Activated CD4-positive, alpha-beta T cell treated with anti-CD3 and anti-CD28 coated beads, Interleukin-2, amount 10 ng/mL, durations not matched to agents 24 days and 14 days (primary cell): ENCODE measurements at places on chromosomes 7 and 10. TPM values are rescaled to one million over a fixed set of nuclear protein-coding genes. Genes with fewer than 3 reads are reported as not detected.

PNLIPRP3 gene
- not detected in 2 replicates for total RNA-seq

BAIAP2L1 gene
- total RNA-seq = 1.3 and 1.4 TPM in 2 replicates

CLDN4 gene
- not detected in 2 replicates for total RNA-seq

PKD1L1 gene
- 0.05 and 0.12 TPM in 2 replicates for total RNA-seq

CLCN1 gene
- not detected in 2 replicates for total RNA-seq

- DNase-seq = no peak
Observed at GRCh38 chr7:117065571-117066150, 112.4 kb downstream of the ST7 start.

GRCh38 chr10:22335173-22335933 lies 9.9 kb upstream of the SPAG6 start:
- DNase-seq = peak; percentile 89

DNA sequence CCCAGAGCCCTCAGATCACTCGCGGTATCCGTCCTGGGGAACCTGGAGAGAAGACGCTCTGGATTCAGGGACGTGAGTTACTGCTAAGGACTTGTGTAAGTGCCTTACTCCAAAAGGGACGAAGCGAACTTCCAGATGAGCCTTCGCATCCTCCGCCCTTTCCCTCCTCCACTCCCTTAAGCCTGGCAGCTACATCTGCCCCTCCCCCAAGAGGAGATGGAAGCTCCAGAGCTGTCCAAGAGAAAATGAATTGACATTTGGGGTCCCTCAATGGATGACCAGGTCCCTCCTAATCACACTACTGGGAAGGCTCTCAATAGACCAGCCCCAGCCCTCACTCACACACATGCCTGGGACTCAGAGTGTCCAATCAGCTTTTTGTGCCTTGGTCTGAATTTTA lies 31.3 kb upstream of the GDF10 start:
- DNase-seq = no peak

DNA sequence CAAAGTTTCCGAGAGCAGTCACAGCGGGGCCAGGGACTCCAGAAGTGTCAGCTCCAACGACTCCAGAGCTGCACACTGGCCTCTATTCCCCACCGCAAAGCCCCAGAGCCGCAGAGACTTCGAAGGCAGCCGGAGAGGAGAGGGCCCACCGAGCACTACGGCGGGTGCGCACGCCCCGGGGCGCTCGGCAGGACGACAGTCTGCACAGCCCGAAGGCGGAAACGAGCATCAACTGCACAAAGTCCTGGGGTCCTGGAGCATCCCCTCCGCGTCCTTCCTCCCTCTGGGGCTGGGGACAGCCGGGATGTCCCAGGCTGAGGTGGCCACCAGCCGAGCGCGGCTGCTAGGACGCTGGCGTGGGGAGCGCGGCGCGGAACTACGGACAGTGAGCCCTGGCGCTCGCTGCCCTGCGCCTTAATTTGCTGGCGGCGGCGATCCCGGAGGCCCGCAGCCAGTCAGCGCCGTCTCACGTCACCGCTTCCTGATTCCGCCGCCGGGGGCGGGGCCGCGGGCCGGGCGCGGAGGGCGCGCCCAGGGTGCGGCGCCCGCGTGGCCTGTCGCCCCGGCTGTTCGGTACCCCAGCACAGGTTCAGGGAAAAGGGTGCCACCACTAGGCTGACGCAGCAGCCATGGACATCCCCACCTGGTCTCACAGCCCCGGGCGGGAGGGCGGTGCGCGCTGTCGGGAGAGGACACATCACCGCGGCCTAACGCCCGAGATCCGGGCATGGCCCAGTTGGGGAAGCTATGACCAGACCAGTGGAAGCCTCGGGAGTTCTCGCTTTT lies at the start of gene TBX20:
Gene TBX20 (minus strand): TSS at position 391 of the 786 bp plus-strand sequence. CDS start 480 bp downstream, outside the sequence.
- DNase-seq = peak; percentile 80
